Dermis blood vessel endothelial cell (primary cell): ENCODE measurements at places on chromosomes 5 and 9. TPM values are rescaled to one million over a fixed set of nuclear protein-coding genes. Genes with fewer than 3 reads are reported as not detected.

- no peak for DNase-seq
Observed at GRCh38 chr9:2179567-2179966, 164.4 kb downstream of the SMARCA2 start.

DNA sequence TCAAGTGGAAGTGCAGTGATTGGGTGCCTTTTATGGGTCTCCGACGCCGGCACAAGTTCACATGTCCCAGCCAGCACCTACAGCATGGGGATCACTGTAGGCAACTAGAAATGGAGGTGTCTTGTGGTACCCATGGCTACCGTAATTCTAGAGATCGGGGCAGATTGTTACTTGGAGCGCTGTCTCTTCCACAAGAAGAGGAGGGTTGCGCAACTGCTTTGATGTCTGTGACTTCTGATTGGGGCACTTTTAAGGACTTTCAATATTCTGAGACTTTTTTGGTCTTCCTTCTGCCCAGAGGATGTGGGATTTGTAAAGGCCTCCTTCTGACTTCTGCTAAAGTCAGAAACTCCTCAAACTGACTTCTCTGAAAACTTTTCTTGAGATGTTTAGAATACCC, 41.9 kb downstream of the GLRX start:
- DNase-seq: no peak

- no peak for DNase-seq
Observed at GRCh38 chr5:38997591-38997990, 76.6 kb downstream of the RICTOR start.

Gene FBP2
- total RNA-seq: not detected in 2 replicates

DNA sequence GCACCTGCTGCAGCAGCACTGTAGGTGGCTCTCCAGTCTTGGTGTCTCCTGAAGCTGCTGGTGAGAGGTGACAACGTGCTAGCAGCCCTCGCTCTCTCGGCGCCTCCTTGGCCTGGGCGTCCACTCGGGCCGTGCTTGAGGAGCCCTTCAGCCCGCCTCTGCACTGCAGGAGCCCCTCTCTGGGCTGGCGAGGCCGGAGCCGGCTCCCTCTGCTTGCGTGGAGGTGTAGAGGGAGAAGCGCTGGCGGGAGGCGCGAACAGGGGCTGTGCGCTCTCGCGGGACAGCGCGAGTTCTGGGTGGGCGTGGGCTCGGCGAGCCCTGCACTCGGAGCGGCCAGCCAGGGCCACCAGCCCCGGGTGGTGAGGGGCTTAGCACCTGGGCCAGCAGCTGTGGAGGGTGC, 62.2 kb upstream of the CNOT6 start:
- DNase-seq: no peak

- DNase-seq: no peak
Observed at GRCh38 chr5:74040065-74040551, 414.1 kb downstream of the ARHGEF28 start.

- no peak for DNase-seq
Observed at GRCh38 chr5:110401881-110402280, 324.6 kb downstream of the TMEM232 start.

Gene GFPT2
- total RNA-seq: 0.60 and 0.68 TPM in 2 replicates

- no peak for DNase-seq
Observed at GRCh38 chr5:66411701-66412100, 184.5 kb upstream of the MAST4 start.

Gene FIBCD1
- under 0.01 and 0.05 TPM in 2 replicates for total RNA-seq

DNA sequence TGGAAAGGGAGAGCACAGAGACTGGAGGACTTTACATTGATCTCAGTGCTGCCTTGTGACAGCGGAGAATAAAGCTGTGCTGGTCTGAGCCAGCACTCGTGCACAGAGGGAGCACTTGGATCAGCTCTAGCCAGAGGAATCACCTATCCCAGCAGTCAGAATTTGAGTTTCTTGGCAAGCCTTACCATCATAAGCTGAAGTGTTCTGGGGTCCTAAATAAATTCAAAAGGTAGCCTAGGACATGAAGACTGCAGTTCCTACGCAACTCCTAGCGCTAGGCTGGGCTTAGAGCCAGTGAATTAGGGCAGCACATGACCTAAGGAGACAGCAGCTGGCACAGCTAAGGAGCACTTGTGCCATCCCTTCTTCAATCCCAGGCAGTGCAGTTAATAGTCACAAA, 119.5 kb downstream of the HMHB1 start:
- no peak for DNase-seq

DNA sequence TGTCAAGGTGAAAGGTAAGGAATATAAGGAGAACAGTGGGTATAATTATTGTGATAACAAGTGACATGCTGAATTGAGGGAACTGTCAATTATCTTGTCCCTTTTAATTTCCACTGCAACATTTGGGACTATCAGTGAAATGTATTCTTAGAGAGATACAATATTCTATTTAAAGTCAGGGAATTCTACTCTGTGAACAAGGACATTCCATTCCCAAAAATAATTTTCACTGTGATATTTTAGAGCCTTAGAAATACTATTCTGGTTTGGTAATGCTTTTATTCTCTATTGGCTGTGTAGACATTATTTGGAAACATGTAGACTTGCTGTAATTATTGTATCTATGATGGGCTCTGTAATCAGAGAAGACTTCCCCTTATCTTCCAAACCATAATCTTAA, 248.0 kb upstream of the PCSK5 start:
- no peak for DNase-seq

DNA sequence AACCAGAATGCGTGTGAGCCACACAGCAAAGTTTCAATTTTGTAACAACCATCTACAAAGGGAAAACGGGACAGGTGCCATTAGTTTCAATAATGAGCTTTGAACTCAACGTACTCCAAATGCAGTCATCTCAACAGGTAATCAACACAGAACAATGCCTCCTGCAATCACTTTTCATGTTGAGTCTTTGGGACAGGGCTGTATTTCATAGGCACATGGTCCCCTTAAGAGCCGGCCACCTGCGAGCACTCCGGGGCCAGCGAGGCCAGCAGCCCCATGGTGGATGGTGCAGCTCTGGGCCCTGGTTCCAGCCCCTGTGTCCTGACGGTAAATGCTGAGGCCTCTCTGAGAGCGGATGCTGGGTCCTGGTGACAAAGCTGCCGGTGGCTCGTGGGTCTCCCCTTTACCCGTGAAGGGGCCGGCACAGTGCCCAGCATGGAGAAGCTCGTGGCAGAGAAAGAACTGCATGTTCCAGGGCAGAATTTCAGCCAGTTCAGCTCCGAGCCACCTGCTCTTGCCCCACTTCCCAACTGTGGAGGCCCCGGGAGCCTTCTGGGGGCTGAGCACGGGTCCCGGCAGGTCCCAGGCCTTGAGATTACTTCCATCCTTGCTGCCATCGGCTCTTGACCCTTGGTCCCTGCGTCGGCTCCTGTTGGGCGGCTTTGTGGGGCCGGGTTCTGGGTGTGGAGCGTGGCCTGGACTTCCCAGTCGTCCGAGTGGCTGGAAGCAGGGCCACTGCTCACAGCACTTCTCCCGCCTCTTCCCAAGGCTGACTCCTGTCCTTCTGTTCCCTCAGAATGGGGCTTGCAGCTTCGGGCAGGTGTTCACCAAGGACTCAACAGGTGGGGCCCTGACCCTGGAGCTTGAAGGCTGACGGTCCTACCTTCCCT, 26.1 kb upstream of the RNU6ATAC start:
- no peak for DNase-seq

Gene KCTD16
- total RNA-seq: under 0.01 and 0.05 TPM in 2 replicates

Gene TMC1
- total RNA-seq: 0.74 and 3.4 TPM in 2 replicates

DNA sequence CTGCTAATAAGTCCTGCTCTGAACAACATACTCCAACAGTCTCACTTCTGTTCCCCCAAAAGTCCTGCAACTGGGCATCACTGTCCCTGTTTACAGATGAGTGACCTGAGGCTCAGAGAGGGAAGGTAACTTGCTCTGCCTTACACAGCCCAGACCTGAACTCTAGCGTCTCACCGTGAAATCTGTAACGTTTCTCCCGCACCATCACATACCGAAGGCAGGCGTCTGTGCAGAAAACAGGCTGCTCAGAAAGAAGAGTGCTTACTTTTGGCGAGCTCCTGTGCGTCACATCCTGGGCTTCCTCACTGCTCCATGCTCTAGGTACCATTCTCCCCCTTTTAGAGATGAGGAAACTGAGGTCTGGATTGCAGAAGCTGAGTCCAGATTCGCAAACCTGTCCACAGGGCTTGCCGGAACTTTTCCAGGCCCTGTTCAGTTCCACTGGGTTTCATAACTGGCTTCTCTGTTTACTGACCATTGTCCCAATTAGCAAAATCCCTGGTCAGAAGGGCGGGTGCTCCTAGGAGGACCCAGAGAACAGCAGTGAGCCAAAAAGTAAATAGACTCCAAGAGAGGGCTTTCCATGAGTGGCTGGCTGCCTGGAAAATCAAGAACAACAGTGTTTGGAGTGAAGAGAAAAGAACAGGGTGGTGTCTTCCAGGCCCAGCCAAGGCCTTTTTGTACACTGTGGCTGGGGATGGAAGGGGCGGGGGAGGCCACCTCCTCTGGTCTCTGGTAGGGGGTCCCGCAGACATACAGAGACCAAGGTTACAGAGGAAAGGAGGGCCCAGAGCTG, 27.1 kb downstream of the GSN start:
- DNase-seq: no peak

GRCh38 chr9:81103597-81104471, 585.5 kb downstream of the TLE1 start:
- no peak for DNase-seq

- DNase-seq: no peak
Observed at GRCh38 chr9:76292658-76293057, 101.6 kb downstream of the RFK start.

GRCh38 chr9:136625101-136626065, 37.3 kb upstream of the EGFL7 start:
- DNase-seq: peak; percentile 75

GRCh38 chr5:14582797-14583137, 1.2 kb downstream of the OTULINL start:
- DNase-seq: no peak

GRCh38 chr9:37967014-37967760, 63.3 kb upstream of the SLC25A51 start:
- DNase-seq: no peak

GRCh38 chr5:143182901-143183820, 220.3 kb downstream of the NR3C1 start:
- no peak for DNase-seq

Gene PIP5K1B
- 0.05 TPM in 1 of 2 replicates, not detected in the other for total RNA-seq

GRCh38 chr5:178224403-178224802, 8.2 kb downstream of the PHYKPL start:
- no peak for DNase-seq

DNA sequence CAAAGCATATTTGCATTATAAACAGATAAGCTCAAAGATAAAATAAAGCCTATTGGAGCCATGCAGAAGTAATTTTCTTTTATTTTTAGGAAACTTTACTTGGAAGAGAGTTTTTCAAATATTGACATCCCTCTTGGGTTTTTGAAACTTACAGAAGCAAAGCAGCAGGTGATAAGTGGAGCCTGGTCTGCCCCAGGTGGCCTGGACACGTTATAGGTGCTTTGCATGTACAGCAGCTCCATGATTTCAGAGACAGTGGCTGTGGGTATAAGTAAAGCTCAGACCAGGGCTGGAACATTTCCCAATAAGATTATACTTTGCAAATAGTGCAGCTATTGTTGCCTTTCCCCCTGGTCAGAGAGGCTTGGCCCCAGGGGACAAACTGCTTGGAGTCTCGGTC, 51.5 kb downstream of the CCDC192 start:
- no peak for DNase-seq

DNA sequence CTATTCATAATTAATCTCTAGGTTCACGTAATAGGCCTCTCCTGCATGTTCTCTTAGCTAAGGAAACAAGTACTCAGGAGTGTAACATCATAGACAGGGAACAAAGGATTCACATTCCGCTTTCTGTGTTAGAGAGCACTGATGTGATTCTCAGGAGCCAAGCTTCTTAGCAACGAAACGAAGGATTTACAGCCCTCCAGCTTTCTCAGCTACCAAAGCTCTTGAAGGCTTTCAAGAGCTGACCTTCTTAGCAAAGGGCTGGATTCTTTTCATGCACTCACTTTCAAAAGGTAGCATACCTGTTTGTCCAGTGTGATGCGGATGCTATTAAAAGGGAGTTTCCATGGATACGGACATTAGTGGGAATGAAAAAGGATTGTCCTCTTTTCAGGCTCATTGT, 107.4 kb downstream of the TUSC1 start:
- no peak for DNase-seq

- no peak for DNase-seq
Observed at GRCh38 chr9:34990908-34991606, 1.5 kb downstream of the DNAJB5 start.

GRCh38 chr9:114070188-114071103, 7.7 kb downstream of the AMBP start:
- no peak for DNase-seq

GRCh38 chr5:16345454-16345853, 120.1 kb downstream of the ZNF622 start:
- no peak for DNase-seq

- DNase-seq: no peak
Observed at GRCh38 chr9:132864691-132865090, 13.4 kb downstream of the AK8 start.

GRCh38 chr9:95845751-95846150, 29.7 kb upstream of the ERCC6L2 start:
- no peak for DNase-seq

DNA sequence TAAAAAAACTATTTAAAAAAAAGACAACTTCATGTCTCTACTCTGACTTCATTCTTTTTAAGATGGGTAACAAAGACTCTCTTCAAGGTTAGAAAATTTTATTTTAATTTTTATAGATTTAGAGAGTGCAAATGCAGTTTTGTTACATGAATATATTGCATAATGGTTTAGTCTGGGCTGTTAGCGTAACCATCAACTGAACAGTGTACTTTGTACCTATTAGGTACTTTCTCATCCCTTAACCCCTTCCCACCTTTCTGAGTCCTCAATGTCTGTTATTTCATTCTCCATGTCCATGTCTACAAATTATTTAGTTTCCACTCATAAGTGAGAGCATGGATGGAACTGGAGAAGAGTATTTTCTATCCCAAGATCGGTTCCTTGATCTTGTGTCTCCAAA, 16.8 kb downstream of the TLR4 start:
- DNase-seq: no peak

Gene DNLZ
- 15.4 and 34.5 TPM in 2 replicates for total RNA-seq

Gene DIRAS2
- 0.34 and 1.0 TPM in 2 replicates for total RNA-seq

- peak; percentile 78 for DNase-seq
Observed at GRCh38 chr5:90783460-90784333, 225.1 kb downstream of the ADGRV1 start.

Gene SARDH
- 0.34 and 0.37 TPM in 2 replicates for total RNA-seq

Gene ELAVL2
- total RNA-seq: 0.47 and 0.68 TPM in 2 replicates

Gene GABRA1
- not detected in 2 replicates for total RNA-seq

Gene MARCHF3
- total RNA-seq: 65.9 and 84.4 TPM in 2 replicates
